Stimulated activated CD8-positive, alpha-beta memory T cell treated with anti-CD3 and anti-CD28 coated beads, Interleukin-4, amount 100 ng/mL, for 24 hours (primary cell): ENCODE measurements at places on chromosomes 6 and 20.

- DNase-seq = no peak
These were observed 30.1 kb downstream of the PYGB start for GRCh38 chr20:25277941-25278521.

DNA sequence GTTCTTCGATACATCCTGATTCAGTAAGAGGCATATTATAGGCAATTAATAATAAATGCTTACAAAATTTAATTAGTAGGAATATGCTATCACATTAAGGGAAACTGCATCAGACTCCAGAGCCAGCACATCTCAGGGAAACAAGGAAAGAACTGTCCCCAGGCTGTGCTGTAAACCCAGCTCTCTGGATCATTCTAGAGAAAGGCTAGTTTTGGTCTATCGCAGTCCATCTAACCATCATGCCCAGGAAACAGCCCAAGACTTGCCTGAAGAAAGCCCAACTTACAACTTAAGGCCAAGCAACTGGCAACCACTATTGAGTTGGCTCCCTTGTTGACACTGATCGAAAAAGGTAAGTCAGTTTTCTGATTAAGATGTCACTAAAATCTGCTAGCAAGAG is 11.3 kb downstream of the MAP3K5 start:
- no peak for DNase-seq

- DNase-seq = no peak
These were observed 609 bp downstream of the OGFRL1 start for GRCh38 chr6:71289039-71289801.

DNA sequence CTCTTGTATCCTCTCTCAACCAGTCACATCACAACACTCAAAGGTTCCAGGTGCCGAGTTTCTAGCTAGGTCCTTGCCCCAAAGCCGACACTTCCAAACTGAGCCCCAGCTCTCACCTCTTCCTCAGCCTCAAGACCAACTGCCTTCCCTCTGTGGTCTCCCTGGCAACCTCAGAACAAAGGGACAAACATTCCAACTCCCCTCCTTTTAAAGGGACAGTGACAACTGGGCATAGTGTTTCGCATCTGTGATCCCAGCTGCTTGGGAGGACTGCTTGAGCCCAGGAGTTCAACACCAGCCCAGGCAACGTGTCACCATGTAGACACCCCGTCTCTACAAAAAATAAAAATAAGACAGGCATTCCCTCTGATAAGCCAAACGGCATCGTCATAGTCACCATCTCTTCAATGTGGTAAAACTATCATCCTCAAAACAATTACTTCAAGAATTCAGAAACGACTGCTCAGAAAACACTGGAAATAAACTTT is 11.3 kb downstream of the DIDO1 start:
- no peak for DNase-seq

- DNase-seq = no peak
These were observed 70.8 kb downstream of the PPP1R3G start for GRCh38 chr6:5155906-5156305.

GRCh38 chr6:150640556-150641209 is 41.0 kb downstream of the PLEKHG1 start:
- DNase-seq = no peak

DNA sequence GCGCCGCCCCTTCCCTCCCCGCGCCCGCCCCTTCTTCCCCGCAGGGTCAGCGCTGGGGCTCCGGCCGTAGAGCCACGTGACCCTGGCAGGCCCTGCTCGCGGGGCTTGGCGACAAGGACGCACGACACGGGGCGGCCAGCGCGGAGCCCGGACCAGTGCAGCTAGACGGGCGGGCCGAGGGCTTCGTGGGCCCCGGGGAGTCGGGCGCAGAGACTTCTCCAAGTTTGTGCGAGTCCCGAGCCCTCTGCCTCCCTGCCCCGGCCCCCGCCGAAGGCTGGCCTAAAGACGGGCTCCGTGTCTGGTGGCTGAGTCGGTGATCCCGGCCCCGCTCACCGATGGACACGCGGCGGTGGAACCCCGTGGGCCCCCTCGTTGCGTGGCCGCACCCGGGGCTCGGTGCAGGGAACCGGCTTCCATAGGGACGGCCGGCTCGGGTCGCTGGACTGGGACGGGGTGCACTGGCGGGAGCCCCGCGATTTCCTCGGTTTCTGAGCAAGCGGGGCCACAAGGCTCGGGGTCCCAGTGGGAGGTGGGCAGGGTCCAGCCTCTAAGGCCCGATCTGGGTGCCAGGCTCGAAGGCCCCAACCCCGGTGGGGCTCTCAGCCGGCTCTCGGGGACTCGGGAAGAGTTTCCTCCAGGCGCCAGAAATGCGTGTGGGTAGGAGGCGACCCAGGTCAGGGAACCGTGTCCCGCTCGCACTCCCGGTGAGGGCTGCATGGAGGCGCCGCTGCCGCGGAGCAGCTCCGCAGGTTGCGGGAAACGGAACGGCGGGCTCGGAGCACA is 452 bp upstream of the GATA5 start:
- DNase-seq = no peak

- DNase-seq = no peak
These were observed 118.1 kb downstream of the QKI start for GRCh38 chr6:163532526-163533078.

GRCh38 chr6:107564589-107564951 is 74.7 kb downstream of the SOBP start:
- DNase-seq = no peak

GRCh38 chr6:163919652-163920051 is 505.1 kb downstream of the QKI start:
- DNase-seq = no peak

DNA sequence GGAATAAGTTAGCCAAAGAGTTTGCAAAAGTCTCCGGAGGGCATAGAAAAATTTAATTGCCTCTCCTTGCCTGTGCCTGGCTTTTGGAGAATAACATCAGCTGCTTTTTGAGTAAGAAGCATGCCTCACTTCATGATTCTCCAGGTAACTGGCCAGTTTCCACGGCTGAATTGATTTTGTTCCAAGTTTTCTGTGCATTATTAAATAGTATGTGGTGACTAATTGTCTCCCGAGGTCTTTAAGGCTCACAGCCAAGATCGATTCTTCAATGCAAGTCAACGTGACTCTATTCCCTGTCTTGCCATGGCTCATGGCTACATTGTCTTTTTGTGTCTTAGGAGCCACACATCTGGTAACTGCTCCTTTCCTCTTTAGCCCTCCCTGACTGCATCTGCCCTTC is 54.2 kb downstream of the CNR1 start:
- DNase-seq = no peak

DNA sequence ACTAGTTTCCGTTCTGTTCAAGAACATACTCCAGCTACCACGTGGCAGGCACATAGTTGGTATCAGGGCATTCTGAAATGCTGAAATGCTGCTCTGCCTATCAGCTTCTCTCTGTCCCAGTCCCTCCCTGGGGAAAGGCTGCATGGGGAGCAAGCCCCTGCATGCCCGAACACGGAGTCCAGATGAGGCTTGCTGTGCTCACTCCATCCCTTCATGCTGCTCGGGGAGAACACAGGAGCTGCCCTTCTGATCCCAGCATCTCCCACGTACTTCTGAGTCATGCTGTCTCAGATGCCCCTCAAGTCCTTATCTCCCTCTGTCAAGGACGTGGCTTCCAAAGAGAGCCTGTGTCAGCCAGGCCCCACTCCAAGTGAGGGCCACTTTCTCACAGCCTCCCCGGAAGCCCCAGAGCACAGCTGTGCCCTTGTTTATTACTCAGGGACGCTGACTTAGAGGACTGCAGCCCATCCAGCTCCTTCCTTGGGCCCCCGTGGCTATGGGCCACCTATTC is 29.4 kb downstream of the THBS2 start:
- no peak for DNase-seq

- no peak for DNase-seq
These were observed 18.3 kb upstream of the FAM162B start for GRCh38 chr6:116783852-116784251.

DNA sequence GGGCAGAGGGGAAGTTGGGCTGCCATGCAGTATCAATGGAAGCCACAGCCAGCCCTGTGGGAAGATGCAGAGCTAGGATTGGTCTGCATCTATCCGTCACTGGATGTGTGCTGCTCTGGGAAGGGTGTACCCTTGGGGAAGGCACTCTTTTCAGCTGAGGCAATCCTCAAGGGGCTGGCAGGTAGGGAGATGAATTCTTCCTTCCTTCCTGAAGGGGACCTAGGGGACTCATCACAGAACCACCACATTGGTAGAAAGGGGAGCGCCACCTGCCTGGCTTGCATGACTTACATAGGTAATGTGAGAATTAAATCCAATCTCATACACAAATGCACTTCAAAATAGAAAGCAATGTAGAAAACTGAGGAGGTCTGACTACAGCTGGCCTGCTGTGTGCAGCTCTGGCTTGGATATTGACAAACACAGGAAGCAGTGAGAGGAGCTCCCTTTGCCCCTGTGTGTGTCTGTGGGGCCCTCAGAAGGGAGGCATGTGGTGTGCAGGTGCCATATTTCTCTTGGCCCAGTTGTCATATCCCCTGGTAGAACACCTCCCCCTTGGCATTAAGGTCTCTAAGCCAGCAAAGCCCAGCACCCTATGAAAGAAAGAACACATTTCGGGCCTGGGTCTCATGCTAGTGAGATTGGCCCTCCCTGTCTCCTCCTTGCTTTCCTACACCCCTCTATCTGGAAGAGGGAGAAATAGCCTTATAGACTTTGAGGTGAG is 260.3 kb upstream of the MOCS1 start:
- no peak for DNase-seq

- no peak for DNase-seq
These were observed 296.8 kb downstream of the CLIC5 start for GRCh38 chr6:45718871-45719270.

DNA sequence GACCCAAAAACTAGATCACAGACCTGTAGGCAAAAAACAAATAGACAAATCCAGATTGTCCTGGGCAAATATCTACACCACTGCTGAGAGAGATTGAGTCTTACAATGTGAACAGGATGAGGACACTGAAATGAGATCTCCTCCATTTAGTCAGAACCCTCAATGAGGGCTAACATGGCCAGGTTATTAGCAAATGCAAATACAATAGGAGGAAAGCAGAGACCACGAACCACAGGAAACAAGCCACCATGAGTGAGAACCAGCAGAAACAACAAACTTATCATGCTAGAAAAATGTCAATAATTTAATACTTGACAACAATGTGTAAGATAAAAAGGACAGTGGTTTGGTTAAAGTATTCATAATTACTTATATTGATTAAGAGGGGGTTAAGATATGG is 162.8 kb downstream of the SYNE1 start:
- no peak for DNase-seq

DNA sequence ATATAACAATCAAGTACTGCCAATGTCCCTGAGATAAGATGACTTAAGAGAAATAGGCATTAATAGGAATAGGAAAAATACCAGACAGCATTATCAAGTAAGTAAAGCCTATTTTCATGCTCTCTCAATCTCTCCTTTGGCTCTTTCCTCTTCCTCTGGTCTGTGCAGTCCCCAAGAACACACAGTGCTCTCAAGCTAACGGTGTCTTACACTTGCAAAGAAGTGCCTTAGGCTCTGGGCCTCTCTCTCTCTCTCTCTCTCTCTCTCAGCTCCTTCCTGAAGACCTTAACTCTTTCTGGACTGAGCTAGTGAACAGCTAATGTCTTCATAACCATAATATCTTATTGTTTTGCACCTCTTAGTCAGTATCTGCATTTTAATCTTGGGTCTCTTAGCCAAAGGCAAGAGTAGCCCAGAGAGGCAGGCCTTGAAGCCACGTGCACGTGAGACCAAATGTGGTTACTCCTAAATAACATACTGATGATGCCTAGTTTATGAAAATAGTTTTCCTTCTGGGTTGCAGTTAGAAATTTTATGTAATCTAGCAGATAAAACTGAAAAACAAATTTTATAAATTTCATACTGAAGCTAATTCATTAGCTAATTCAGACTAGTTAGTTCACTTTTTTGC is 70.8 kb downstream of the TPD52L1 start:
- DNase-seq = no peak

- no peak for DNase-seq
These were observed 280.2 kb downstream of the CDKAL1 start for GRCh38 chr6:20814494-20814893.

- no peak for DNase-seq
These were observed 10.6 kb downstream of the CTCFL start for GRCh38 chr20:57514273-57514751.

- DNase-seq = no peak
These were observed 1310.5 kb upstream of the CITED2 start for GRCh38 chr6:140684776-140685550.

DNA sequence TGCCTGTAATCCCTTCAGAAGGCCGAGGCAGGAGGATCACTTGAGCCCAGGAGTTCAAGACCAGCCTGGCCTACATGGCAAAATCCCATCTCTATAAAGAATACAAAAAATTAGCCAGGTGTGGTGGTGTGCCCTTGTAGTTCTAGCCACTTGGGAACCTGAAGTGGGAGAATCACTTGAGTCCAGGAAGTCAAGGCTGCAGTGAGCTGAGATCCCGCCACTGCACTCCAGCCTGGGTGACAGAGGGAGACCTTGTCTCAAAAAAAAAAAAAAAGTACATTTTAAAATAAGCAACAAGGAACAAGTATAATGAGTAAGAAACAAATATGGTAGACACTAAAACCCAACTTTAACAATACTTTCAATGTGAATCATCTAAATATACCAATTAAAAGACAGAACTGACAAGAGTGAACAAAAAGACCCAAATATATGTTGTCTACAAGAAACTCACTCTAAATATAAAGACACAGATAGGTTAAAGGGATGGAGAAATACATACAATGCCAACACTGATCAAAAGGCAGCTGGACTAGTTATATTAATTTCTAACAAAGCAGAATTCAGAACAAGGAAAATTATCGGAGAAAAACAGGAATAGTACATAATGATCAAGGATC is 37.7 kb downstream of the RANBP9 start:
- no peak for DNase-seq

DNA sequence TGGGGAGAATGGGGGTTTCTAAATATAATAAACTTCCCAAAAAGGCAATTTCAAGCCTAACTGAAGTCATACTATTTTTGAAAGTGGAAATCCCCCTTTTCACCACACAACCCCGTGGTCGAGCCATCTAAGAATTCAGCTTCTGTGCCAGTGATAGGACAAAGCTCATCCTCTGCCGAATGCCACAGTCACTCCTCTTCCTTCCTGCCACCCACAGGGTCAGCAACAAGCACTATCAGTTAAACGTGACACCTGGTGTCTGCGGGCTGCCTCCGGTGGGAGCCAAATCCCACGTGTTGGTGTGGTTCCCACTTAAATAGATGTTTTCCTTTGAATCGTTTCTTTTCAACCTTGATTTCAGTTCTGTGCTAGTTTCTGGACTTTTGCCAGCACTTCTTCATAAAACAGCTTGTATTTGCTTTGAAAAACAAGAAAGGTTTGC is 60.7 kb downstream of the TNFAIP3 start:
- peak; percentile 71 for DNase-seq
